Stimulated activated CD8-positive, alpha-beta memory T cell treated with anti-CD3 and anti-CD28 coated beads, Interleukin-2, amount 100 ng/mL, for 1 hour (primary cell): ENCODE measurements at places on chromosomes 7 and 10.
A peak's percentile ranks its signal among the peaks of the same experiment; 100 is the strongest.

- no peak for DNase-seq
These were observed 69.5 kb upstream of the GPR158 start for GRCh38 chr10:25105262-25105661.

GRCh38 chr7:31648880-31649279, 38.1 kb upstream of the PPP1R17 start:
- DNase-seq, result no peak

DNA sequence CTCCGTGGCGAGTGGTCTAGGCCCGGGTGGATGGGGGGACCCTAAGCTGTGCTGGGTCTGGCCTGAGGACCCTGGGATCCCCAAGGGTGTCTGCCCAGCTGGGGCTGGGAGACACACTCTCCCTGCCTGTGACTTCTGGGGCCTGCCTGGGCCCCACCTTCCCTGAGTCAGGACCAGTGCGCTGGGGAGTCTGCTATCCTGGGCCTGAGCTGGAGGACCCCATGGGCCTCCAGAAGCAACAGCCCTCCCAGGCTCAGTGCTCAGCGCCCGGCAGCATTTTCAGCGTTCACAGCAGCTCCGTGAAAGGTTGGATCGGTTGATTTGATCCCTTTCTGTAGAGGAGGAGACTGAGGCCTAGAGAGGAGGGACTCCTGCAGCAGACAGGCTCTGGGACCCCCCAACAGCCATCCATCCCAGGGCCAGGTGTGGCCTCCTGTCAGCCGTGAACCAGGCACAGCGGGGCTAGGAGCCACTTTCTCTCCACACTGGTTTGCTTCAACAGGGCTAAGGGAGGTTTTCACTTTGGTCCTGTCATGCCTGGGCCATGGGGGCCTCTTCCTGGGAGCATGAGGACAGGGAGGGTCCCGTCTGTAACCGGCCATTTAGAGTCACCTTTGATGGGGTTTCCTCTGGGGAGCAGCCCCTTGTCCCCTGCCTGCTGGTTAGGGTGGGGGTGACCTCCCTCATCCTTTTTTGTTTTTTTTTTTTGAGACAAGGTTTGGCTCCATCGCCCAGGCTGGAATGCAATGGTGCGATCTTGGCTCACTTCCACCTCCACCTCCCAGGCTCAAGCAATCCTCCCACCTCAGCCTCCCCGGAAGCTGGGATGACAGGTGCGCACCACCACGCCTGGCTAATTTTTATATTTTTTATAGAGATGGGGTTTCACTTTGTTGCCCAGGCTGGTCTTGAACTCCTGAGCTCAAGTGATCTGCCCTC, 12.4 kb downstream of the FOXL3 start:
- DNase-seq, result no peak

DNA sequence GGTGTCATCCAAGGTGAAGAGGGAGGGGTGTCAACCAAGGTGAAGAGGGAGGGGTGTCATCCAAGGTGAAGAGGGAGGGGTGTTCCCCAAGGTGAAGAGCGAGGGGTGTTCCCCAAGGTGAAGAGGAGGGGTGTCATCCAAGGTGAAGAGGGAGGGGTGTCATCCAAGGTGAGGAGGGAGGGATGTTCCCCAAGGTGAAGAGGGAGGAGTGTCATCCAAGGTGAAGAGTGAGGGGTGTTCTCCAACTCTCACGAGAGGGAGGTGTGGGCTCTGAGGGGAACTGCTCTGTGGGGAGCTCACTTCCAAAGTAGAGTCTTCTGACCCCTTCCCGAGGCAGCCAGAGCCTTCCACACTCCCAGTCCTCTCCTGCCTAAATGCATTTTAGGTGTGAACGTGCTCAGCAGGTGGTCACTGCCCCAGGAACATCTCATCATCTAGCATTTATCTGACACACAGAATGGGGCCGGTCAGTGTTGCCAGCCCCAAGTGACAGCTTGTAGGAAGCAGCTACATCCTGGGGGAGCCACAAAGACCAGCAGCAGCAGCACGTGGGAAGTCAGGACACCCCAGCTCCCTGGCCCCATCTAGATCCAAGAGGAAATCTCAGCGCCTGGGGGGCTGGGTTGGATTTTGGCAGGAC, 323.8 kb downstream of the GLRX3 start:
- no peak for DNase-seq

DNA sequence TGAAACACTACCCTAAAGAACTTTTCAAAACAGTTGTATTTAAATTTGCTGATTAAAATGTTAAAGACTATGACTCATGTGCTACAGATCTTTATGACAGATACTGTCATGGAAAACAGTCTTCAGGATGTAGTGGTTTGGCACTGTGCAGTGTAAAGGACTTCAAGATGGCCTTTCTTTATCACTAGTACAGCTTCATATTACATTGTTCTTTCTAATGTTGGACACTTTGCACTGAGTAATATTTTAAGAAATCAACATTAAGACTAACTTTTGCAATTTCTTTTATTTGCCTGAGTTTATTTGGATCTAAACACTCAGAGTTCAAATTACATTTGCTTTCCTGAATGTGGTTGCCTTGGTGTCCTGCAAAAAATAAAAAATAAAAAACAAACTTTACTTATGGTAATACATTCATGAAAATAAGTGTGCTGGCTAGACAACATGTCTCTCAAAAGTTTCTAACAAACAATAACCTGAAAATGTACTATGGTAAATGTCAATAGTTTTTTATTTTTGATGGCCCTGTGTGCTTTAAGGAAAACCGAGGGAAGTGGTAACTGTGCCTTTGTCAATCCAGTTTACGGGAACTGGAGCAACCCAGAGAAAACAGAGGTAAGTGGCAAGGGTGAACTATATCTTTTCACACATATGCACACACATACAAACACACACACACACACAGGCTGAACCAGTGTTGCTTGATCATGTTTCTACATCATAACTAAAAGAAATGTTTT, 85.9 kb upstream of the PLXDC2 start:
- no peak for DNase-seq

GRCh38 chr10:61986788-61987492, 85.4 kb downstream of the ARID5B start:
- no peak for DNase-seq

DNA sequence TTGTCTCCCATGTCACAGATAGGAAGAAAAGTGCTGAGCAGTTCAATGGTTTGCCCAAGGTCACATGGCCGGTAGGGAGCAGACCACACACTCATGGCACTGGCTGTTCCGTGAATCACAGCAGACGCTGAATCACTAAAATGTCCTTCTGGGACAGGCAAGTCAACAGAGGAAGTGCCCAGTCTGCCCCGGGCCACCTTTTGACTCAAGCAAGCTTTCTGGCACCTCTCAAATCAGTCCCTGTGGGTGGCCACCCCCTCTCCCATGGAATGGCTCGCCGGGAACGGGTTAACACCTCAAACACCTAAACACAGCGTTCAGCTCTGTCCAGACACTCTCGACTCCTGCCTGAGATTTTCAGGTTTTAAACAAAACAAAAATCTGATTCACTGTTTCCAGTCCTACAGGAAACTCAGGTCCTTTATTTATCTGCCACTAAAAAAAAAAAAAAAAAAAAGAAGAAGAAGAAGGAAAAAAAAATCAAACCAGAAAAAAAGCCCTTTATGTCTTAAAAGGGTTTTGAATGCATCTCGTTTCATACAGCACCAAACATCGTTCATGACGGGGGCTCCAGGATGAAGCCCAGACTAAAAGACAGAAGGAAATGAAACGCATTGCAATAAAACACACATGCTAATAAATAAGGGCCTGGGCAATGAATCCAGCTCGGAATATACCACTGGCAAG, 15.5 kb downstream of the CARD11 start:
- DNase-seq, result peak; percentile 4

DNA sequence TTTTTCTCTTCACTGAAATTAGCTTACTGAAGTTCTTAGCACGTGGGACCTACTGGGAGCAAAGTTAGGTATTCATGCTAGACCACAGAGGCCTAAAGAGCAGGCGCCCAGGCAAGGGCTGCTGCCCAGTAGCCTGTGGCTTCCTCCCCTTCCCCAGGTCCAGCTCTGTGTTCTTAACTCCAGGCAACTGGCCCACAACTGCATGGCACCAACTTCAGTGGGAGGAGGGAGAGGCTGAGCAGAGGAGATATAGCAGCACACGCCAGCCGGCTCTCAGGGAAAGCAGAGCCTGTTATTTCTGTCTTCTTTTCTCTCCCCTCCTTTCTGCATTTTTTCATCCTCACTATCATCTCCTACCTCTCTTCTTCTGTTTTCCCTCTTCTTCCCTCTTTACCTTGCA, 67.4 kb downstream of the PCGF5 start:
- no peak for DNase-seq

DNA sequence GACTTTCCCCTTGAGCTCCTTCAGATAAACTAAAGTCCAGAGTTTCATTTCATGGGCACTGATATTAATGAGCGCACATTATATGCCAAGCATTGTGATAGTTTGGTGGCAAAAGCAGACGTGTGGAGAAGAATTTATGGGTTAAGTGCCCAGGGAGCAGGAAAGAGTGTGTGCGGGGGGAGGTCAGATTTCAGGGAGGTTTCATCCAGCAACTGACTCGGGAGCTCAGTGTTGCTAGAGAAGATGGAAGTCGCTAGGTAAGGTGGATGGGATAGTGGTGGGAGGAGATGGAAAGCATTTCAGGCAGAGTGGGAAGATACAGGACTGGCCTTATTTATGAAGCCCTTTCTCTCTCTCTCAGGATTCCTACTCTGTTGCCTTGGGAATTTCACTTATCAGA, 223.0 kb downstream of the SNX10 start:
- no peak for DNase-seq

- DNase-seq, result no peak
These were observed 130.7 kb downstream of the SAMD9 start for GRCh38 chr7:92987095-92987494.

DNA sequence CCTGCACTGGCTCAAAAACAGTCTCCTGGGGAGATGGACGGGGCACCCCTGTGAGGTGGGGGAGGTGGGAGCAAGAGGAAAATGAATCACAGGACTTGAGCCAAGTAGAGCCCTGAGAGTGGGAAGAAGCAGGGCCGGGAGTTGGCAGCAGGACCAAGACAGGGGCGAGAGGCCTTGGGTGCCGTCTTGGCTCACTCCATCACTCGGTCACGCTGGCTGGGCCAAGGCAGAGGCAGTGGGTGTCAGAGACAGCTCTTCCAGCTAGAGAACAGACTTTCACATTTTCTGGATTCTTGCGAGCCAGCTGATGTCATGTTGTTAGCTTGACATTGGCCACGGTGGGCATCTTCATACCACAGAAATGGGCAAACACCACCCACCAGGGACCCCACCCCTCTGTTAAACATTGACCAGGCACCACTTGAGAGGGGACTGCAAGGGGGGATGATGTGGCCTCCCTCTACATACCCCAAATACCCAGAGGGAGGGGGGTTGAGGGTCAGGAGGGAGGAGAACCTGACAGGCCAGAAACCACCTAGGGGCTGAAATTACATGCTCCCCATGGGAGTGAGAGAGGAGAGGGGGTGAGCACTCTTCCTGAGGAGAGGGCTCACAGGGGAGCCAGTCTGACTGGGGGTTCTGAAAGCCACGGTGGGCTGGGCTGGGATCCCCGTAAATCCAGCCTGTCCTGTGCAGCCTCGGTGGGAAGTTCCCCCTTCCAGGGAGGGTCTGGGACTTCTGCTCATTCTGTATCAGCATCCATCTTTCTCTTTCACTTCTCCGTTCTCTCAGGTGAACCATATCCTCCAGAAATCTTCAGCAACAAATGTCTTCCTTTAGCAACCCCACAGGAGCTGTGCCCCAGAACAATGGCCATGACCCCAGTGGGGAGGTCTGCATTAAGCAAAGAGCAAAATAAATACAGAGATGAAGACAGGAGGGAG, 19.6 kb downstream of the CAMK2B start:
- DNase-seq, result no peak

DNA sequence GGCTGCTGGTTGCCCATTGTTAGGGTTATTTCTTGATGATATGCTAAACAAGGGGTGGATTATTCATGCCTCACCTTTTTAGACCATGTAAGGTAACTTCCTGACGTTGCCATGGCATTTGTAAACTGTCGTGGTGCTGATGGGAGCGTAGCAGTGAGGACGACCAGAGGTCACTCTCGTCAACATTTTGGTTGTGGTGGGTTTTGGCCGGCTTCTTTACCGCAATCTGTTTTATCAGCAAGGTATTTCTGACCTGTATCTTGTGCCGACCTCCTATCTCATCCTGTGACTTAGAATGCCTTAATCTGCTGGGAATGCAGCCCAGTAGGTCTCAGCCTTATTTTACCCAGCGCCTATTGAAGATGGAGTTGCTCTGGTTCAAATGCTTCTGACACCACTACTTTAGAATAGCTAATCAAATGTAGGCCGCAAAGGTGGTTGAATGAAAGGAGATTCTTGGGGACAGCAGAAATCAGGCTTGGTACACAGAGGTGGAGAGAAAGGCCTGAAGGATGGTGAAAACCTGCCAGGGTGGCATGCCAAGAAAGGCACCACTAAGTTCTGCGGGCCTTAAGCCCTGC, 17.9 kb upstream of the SMO start:
- DNase-seq, result no peak

- no peak for DNase-seq
These were observed 350.2 kb upstream of the SHH start for GRCh38 chr7:156162451-156162850.

DNA sequence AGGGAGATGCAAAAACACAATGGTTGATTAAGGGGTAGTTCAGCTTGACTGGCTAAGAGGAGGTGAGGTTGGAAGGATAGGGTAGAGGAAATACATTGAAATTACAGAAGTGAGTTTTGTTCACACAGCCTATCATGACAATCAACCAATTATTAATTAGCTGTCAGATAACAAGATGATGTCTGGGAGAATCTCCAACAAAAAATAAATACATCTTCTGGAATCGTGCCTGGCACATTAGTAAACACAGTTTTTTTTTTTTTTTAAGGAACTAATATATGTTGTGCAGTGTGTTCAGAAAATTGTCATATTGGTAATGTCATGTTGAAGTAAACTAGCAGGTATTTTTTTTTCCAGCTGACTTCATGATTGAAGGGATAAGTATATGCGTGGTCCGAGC, 171.8 kb downstream of the VTI1A start:
- no peak for DNase-seq

DNA sequence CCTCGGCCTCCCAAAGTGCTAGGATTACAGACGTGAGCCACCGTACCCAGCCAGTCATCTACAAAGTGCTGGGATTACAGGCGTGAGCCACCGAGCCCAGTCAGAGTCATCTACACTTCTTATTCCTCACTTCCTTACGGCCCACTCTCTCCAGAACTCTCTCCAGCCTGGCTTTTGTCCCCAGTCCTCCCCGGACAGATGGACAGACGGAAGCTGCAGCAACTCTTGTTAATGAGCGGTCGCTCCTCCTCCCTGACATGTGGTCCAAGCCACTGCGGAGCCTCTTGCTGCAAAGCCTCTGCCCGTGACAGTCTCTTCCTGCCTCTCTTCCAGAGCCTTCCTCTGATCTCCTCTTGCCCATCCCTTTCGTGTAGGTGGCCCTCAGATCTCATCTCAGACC, 45.9 kb downstream of the TMEM270 start:
- no peak for DNase-seq

GRCh38 chr7:107207459-107207858, 38.7 kb downstream of the HBP1 start:
- DNase-seq, result no peak
